ENCODE measurements at places on chromosomes 13 and 19.

- no peak for DNase-seq
Measured at GRCh38 chr19:54805665-54806515, 2.5 kb downstream of the KIR2DL4 start.

DNA sequence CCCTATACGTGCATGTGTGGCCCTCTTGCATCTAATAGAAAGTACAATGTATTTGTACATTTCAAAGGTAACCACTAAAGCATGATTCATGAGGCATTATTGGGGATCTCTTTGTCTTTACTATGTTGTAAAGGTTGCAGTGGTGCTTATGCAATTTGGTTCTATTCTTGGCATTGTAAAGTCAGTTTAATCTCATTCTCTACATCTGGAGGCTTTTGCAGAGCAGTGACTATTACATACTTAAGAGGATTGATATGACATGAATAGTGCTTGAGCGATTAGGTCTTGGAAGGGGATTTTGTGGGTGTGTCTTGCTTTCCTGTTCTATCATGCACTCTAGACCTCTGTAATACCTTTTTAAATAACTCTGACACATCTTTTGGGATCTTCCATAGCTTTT, 610.0 kb downstream of the EFNB2 start:
- no peak for DNase-seq

GRCh38 chr13:85093808-85094207, 705.4 kb downstream of the SLITRK6 start:
- no peak for DNase-seq

DNA sequence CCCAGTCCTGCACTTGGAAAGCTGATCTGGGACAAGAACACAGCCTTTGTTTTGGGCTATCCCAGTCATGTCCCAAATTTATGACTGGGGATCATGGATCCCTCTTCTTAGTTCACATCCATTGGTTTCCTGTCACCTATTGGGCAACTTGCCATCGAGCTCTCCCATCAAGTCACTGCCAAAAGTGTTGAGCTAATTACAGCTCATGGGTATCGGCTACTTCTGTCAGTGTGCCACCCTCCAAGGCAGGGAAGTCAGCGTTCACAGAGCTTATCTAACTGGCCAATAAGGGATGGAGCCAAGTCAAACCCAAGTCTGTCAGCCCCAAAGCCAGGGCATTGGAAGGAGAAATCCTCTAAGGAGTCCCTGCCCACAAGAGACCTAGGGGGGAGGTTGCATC, 53.2 kb upstream of the KATNAL1 start:
- DNase-seq = no peak

DNA sequence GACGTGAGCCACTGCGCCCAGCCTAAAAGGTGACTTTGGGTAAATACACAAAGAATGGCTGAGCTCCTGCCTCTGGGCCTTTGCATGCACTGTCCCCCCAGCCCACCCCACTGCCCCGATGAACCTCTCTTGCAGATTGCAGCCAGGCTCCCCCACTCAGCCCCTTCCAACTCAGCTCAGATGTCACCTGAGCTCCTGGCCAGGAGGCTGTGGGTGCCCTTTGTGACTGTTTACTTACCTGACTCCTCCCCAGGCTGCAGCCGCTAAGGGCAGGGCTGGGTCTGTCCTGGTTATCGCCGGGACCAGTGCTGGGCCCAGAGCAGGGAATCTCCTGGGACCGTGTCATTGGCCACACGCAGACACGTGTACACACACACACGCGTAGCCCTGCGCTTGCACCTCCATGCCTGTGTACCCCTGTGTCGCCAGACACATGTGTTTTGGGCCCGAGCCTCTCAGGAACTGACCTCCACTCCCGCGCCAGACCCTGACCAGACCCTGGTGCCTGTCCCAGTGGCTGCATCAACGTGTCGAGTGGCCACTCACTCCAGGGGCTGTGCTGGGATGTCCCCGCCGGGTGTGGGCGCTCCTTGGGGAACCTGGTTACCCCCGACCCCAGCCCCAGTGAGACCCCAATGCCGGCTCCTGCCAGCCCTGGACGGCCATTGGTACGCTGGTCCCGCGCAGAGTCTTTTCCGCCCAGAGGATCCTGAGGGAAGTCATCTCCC, 18.7 kb downstream of the EFNA2 start:
- DNase-seq = no peak

DNA sequence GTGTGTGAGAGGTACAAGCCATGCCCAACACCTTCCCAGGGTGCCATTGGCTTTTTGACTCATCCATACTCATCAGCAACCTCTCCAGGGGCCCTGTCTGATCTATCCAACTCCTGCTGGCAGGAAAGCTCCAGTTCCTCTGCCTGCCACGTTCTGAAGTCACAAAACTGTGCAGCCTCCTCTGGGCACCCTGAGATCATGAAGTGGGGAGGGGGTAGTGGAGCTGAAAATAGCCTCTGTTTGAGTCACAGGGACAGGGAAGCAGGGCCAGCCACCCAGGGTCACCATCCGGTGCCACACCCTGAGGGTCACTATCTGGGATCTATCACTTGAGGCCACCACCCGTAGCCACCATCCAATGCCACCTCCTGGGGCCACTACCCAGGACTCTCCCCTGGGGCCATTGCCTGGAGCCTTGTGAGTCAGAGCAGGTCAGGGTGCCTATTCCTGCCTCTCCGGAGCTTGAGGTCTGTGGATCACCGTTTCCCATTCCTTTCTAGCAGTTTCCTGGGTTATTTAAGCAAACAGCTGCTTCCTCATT, 172.1 kb downstream of the NUFIP1 start:
- DNase-seq = peak; percentile 34

DNA sequence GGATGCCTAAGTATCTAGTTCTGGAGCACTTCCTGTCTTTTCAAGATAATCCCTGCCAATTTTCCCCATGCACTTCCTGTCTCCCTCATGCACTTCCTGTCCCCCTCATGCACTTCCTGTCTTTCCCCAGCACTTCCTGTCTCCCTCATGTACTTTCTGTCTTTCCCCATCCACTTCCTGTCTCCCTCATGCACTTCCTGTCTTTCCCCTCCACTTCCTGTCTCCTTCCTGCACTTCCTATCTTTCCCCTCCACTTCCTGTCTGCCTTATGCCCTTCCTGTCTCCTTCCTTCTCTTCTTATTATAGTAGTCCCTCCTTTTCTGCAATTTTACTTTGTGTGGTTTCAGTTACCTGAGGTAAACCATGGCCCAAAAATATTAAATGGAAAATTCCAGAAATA, 3.0 kb upstream of the TNNT1 start:
- DNase-seq = no peak

GRCh38 chr19:40217934-40218890, at the start of gene TTC9B:
Gene TTC9B, minus strand, starts transcription at chr19:40218384. Its CDS starts 3 bp downstream, at chr19:40218381.
- no peak for DNase-seq

DNA sequence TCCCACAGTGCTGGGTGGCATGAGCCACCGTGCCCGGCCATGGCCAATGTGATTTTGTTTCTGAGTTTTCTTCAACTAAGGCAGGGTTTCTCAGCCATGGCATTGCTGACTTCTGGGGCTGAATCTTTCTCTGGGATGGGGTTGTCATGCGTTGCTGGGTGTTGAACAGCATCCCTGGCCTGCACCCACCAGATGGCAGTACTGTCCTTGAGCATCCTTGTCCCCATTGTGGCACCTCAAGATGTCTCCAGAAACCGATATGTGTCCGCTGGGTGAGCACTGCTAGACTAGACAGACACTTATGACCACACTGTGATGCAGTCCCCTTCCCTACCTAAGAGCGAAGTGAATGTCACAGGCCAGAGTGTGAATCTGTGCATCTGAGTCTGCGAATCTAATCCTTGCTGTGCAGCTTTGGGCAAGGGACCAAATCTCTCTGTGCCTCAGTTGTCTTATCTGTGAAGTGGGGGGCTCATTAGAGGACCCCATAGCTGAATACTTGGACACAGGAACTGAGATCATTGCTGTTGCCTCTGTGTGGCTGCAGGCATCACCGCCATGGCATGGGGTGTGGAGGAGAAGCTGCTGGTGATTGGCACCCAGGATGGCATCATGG, 50.3 kb upstream of the SIN3B start:
- peak; percentile 78 for DNase-seq

DNA sequence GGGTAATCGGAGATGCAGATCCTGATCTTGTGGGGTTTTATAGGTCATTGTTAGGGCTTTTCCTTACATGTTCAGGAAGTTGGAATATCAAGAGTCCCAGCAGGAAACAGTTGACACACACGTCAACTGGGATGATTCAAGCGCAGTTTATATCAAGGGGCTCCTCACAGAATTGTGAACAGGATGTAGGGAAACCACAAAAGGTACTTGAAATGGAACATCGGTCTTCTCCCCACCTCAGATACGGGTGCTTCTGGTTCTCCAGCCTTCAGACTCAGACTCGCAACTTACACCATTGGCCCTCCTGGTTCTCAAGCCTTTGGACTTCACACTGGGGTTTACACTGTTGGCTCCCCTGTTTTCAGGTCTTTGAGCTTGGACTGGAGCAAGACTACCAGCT, 19.5 kb downstream of the ZNF557 start:
- no peak for DNase-seq

GRCh38 chr19:48685583-48685982, 10.2 kb upstream of the FUT2 start:
- no peak for DNase-seq

Measured in HTR-8/SVneo (cell line).